Activated naive CD4-positive, alpha-beta T cell (primary cell): ENCODE measurements at places on chromosomes 2 and 18.

DNA sequence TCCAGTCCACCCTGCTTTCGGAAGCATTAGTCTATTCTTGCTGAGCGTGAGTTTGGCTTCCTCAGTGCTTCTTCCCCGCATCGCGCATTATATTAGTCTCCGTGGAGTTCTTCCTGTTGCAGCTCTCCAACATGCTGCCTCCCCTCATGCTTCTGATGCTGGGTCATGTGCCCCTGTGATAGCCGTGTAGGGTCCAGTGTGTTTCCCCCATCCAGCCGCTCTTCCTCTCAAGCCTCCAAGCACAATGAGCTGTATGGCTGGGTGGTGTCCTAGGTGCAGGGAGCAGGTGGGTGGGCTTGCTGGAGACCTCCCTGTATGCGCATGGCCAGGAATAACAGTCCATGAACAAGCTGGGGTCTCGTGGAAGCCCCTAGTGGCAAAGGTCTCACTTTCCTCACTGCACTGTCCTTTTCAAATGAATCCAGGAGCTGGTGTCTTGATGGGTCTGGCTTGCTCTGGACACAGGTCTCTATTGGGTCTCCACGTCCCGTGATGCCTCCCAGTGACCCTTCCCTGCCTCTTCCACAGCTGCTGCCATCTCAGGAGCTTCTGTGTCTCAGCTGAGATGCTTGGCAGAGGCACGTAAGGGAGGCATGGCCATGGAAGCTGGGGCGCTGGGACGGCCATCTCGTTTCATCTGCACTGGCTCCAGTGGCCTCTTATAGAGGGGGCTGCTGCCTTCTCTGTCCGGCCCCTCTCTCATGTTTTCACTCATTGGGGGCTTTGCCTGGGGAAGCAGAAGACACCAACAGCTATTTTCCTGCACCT is 54.8 kb upstream of the HDAC4 start:
- DNase-seq: no peak

DNA sequence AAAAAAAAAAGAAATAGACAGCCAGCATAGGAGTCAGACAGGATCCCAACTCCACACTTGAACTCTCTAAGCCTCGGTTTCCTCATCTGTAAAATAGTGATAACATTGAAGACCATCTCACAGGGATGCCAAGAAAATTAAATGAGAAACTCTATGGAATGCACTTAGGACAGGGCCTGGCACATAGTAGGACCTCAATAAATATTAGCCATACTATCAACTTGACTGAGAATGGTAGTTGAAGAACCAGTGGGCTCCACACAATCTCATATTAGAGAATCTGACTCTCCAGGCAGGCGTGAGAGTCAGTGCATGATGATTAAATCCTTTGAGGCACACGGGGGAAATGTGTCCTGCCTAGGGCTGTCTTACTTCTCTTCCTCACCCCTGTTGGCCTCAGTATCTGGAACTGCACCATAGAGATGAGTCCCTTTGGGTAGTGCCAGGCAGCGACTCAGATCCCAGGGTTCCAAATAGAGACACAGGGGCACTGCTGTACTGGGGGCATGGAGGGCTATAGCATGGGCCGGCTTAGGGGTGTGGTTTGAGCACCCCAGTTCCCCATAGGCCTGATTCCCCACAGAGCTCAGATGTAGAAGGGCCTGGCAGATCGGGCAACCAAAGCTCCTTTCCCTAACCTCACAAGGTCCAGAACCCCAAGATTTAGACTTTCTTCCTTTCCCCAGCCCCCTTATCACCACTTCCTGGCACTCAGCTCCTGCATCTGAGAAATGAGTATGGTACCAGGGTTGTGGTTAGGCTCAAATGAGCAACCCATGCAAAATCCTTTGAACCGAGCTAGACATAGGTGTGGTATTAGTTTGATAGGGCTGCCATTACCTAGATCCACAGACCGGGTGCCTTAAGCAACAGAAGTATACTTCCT is 51.3 kb upstream of the CAB39 start:
- no peak for DNase-seq

DNA sequence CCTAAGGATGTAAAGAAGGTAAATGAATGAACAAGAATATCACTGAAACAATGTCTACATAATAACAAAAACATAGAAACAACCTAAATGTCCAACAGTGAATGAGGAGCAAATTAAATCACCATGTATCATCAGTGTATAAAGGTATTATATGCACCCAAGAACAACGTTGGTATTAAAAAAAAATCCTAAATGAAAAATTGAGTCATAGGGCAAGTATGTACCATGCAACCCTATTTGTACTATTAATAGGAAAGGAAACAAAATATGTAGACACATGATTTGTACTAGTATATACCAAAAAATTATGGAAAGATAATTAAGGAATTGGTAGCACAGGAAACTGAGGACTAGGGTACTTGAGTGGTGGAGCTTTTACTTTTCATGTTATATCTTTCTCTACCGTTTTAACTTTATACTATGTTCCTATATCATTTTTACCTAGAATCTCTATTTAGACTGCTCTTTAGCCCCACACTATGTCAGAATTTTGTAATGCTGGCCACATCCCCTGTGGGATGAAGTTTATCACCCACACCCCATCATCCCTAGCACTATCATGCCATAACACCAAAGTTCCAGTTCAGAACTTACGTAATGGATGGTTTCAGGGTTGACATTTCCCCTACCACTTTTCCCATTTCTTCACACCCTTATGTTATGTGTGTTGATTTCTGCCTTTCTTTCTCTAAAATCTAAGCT is 25.6 kb downstream of the IKZF2 start:
- no peak for DNase-seq

DNA sequence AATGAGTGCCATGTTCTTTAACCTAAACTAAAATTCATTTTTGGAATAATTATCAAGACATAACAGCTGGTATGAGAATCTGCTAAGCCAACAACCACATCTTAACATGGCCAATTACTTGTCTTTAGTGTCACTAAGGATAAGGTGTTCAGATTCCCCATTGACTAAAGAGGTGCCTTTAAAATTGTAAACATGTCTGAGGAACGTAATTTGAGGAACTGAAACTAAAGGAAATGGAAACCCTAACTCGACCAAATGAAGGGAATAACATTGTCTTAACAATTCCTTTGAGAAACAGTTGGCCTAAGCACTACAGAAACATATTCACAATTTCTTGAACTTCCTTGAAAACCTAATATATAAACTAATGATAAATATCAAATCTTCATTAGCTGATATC is 355.4 kb upstream of the GULP1 start:
- DNase-seq: no peak

DNA sequence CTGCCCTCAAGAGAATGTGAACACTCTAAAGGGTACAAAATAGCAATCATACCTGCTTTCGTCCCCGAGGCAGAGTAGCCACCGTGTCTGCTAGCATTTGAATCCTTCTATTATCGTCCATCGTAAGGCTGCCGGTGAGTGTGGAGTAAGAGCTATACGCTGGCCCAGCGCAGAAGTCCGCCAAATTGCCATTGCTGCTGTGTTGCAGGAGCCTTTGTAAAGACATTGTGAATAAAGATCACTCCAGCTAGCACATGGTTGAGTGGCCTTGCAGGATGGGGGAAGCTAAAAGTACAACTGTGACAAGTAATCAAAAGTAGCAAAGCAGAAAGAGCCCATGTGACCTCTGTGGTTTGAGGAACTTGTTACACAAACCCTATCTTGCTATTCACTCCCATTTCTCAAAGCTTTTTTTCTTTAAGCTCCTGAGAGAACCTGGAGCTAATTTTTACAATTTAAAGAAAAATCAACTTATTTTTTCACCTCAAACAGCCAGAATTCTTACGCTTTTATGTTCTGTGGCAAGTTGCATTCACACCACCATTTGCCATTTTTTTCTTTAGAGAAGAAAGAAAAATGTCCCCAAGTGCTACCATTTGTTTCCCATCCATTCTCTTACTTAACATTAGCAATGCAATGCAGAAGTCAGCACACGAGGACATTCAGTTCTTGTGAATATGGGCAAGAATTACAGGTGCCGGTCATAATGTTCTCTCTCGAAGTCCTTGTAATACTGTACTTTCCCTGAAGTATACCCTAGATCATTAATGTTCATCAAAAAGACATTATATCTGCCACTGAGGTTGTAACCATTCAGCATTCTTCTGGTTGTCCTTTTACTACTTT is at the start of gene CYTIP:
Gene CYTIP (minus strand): TSS at position 295 of the 846 bp plus-strand sequence. CDS start 69 bp downstream, at position 226.
- peak; percentile 40 for DNase-seq

DNA sequence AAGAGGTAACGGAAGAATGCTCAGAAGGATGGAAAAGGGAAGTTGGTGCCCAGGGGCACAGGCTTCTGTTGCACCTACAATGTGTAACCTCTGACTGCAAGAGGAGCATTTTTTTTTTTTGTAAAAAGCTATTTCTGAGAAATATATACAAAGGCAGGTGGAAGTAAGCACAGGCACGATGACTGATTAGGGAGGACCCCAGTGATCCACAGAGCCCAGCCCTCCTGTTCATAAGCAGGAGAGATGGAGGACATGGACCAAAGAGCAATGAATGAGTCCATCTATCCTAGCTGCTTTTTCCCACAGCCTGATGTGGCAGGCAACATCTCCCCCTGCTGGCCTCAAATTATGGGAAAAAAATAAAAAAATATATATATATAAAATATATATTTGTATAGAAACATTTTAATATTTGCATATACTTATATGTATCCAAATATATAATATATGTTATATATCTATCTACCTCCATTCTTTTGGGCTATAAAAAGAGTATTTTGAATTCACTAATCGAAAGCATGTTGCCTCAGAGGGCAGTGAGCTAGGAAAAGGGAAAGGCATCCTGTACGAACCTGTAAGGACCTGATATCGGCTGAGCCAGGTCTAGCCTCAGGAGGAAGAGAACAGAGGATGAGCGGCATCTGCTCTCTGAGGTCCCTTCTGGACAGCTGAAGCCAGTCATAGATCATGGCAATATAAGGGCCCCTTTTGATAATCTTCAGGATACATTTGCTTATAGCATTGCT is 166.0 kb upstream of the STK17B start:
- DNase-seq: no peak

DNA sequence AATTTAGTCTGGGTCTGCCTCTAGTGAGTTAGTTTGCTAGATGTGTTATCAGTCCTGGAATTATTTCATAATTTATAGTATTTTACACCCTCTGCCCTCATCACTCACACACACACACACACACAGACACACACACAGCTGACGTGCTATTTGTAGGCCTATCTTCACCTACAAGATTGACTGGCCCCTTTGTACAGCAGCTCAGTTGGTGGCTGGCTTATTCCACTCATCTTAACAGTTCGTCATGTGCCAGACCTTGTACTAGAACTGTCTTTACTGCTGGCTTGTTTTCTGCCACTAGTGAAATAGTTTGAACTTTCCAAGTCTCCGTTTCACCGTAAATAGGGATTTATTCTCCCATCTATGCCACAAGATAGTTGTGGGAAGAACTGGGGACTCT is 21.3 kb downstream of the CENPO start:
- DNase-seq: no peak

DNA sequence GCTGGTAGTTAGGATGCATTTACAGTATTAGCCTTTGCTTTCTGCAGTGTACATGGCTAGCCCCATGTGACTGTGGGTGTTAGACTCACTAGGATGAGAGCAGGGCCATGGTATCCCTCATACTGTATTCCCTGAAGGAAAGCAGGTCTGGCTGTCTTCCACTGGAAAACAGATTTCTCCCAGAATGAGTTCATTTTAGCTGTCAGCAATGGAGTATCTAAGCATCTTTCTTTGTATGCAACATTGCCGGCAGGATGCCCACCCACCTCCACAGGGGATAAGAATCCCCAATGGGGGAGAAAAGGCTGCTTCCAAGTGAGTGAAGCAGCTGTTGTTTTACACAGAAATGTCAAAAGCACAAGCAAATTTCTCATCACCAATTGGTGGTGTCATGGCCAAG is 142.7 kb upstream of the KLHL14 start:
- DNase-seq: no peak

GRCh38 chr2:159585622-159586021 is 30.7 kb downstream of the BAZ2B start:
- no peak for DNase-seq

DNA sequence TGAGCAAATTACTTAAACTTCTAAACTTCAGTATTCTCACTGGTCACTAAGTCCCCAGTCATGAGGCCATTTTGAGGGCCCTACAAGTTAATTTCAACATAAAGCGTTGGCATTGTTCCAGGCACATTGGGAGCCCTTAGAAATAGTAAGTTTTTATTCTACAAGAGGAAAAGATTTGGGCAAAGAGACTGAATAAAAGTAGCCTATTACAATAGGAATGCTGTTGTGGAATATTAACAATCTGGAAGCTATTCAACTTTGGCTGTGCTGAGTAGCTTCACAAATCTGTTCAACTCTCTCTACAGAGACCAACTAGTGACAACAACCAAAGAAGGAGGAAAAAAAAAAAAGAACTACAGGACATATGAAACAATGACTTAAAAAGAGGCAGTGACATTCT is 1287.5 kb upstream of the NXPH2 start:
- DNase-seq: no peak

GRCh38 chr2:26503231-26503880 is 25.4 kb upstream of the OTOF start:
- peak; percentile 63 for DNase-seq

DNA sequence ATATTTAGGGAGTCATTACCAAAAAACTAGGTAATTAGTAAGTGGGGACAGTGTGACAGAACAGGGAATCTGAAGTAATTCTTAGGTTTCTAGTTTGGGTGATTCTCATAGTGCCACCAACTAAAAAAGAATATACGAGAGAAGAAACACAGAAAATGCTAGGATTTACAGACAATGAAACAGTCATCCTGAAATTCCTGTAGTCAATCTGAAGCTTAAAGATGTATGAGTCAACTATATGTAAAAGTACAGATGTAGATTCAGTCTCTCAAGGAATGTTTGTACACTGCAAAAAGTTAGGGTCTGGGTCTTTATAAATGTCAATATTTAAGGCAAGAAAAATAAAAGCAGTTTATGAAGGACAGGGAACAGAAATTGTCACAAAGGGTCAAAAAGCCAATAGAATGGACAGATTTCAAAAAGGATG is 107.0 kb downstream of the STRN start:
- no peak for DNase-seq
